ENCODE measurements at places on chromosomes 5 and 9.

DNA sequence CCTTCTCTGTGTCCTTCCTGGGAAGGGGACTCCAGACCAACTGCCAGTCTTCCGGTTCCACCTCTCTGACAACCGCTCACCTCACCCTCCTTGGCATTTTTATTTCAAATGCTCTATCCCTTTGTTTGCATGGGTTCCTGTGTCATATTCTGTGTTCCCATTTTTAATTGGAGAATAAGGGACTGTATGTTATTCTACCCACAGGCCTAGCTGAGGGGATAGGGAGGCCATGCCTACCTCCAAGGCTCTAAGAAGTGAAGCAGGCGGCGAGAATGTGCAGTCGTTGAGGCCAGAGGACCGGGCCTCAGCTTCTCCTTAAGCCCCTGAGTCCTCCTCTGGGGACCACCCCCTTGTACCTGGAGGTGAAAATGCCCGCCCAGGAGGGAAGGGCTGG lies 936 bp upstream of the WDR5 start:
- no peak for DNase-seq

GRCh38 chr9:121268598-121268850 lies 562 bp downstream of the GSN start:
- no peak for DNase-seq

- DNase-seq: no peak
These were observed 48.9 kb upstream of the GRHPR start for GRCh38 chr9:37373621-37374020.

- DNase-seq: no peak
These were observed 3.7 kb downstream of the ADGRV1 start for GRCh38 chr5:90562341-90562740.

- DNase-seq: no peak
These were observed 39.2 kb upstream of the SHOC1 start for GRCh38 chr9:111833941-111834340.

Measured in hematopoietic multipotent progenitor cell treated with erythropoietin and hydrocortisone succinate and interleukin-3 and kit ligand, for 17 days (in vitro differentiated cells).